ENCODE measurements at places on chromosomes 5 and 9.

DNA sequence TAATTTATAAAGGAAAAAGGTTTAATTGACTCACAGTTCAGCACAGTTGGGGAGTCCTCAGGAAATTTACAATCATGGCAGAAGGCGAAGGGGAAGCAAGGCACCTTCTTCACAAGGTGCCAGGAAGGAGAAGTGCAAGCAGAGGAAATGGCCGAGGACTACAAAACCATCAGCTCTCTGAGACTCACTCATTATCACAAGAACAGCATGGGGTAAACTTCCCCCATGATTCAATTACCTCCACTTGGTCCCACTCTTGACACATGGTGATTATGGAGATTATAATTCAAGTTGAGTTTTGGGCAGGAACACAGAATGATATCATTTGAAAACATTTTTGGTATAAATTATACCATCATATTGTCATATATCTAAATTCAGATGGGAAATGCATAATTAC, 934.7 kb downstream of the CDH12 start:
- no peak for DNase-seq

DNA sequence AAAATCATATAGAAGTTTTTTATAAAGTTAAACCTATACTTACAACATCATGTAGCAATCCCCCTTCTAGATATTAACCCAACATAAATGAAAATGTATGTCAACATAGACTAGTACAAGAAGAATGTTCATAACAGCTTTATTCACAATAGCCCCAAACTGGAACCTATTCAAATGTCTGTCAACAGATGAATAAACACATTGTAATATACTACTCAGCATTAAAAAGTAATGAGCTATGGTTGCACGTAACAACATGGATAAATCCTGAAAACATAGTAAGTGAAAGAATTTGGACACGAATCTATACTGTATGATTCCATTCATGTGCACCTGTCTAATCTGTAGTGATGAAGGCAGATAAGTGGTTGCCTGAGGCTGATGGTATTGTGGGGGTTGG, 73.9 kb downstream of the CSNK1G3 start:
- no peak for DNase-seq

- DNase-seq: no peak
These were observed 65.3 kb downstream of the LMX1B start for GRCh38 chr9:126678989-126679388.

DNA sequence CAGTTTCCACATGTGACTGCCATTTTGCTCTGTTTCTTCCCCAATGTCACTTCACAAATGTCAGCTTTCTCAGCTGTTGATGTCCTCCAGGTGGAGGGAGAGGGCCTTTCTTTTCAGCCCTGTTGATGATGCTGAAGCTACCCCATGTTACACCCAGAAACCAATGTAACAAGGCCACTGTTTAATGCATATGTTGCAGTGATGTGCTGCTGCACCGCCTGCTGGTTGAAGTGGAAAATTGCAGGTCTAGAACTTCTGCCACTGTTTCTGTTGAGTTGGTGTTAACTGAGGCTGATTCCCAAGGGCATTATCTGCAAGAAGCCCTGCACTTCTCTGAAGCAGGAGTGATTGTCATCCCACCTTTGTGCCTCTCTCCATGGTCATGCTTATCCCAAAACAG, 428.4 kb downstream of the KDM4C start:
- DNase-seq: no peak

DNA sequence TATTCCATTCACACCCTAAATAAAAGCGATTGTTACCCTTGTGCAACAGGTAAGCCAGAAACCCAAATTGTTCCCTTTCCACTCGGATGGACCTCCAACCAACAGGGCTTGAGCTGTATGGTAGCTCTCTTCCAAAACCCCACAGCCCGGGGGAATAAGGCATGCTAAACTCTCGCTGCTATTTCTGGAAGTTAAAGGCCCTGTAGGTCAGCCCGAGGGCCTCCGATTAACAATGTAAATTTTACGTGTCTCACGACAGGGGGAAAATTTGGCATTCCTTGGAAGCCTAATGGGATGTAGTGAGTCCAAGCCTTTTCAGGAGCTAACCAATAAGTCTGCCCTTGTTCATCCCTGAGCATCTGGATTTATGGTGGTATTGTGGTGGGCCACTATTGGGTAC, 26.0 kb downstream of the CNOT8 start:
- DNase-seq: no peak

GRCh38 chr9:121310571-121310970, 42.6 kb downstream of the GSN start:
- no peak for DNase-seq

DNA sequence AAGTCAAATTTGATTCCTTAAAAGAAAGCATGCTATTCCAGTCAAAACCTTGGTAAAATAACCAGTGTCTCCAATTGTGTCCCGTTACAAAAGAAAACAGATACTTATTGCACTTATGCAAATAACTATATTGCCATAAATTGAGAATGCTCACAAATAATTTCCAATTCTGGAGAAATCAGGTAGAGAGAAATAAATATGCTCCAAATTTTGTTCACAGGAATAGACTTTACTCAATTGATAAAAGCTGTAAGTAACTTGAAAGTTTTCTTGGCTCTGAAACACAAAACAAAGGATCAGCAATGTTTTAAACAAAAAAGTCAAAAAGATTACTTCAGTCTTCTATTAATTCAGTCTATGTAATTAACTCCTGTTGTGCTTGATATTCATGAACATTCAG, 7.8 kb upstream of the DTWD2 start:
- DNase-seq: no peak

DNA sequence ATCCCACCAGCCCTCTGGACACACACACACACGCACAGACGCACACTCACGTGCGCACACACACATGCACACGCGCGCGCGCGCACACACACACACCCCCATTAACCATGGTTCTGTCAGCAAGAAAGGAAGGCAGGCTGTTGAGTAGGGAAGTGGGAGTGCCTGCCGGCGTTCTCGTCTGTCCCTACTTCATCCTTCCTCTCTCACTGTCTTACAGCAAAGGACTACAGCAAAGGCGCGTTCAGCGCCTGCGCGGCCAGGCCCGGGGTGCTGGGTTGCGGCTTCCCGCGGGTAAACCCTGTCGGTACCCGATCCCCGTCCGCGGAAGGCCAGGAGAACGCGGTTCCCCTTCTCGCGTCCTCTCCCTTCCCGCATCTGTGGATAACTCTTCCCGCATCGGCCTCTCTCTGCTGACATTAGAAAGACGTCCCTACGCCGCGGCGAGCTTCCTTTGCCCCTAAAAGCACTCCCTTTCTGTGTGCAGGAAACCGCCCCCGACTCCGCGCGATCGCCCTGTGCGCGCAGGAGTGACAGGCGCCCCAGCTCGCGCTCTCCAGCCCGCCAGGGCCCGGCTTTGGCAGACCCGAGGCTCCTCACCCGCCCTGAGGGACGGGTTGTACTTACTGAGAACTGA, 219.2 kb downstream of the AGTPBP1 start:
- DNase-seq: peak; percentile 6

GRCh38 chr5:40623480-40624420, 56.0 kb upstream of the PTGER4 start:
- no peak for DNase-seq

GRCh38 chr5:56734091-56734694, 81.2 kb upstream of the MAP3K1 start:
- no peak for DNase-seq

DNA sequence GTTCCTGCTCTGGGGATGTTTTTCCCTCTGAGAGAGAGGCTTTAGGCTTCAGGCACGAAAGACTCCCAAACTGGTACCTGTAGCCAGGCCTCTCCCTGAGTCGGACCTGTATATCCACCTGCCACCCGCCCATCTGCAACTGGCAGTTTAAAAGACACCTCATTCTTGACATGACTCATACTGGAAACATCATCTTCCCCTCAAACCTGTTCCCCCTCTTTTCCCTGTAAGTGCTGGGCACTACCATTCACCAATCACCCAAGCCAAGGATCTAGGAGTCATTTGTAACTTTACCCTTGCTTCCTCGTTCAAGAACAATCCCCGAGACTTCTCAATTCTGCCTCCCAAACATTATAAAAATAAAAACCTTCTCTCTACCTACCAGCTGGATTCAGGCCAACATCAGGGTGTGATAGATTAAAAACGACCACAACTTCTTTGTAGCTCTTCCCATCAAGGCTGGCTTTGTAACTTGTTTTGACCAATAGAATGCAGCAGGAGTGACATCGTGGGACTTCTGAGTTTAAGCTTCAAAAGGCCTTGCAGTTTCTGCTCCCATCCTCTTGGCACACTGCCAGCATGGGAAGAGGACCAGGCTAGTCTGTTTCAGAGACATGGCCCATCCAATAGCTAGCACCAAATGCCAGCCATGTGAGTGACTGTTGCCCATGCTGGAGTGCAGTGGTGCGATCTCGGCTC, 1.8 kb upstream of the WDR31 start:
- no peak for DNase-seq

GRCh38 chr5:128536254-128537220, 1.5 kb downstream of the FBN2 start:
- DNase-seq: no peak

- no peak for DNase-seq
These were observed 35.8 kb upstream of the TIFAB start for GRCh38 chr5:135487839-135488514.
